ENCODE measurements at places on chromosomes 7 and 10.
A peak's percentile ranks its signal among the peaks of the same experiment; 100 is the strongest.

- no peak for DNase-seq
Measured at GRCh38 chr10:111523016-111523415, 446.2 kb downstream of the ADRA2A start.

DNA sequence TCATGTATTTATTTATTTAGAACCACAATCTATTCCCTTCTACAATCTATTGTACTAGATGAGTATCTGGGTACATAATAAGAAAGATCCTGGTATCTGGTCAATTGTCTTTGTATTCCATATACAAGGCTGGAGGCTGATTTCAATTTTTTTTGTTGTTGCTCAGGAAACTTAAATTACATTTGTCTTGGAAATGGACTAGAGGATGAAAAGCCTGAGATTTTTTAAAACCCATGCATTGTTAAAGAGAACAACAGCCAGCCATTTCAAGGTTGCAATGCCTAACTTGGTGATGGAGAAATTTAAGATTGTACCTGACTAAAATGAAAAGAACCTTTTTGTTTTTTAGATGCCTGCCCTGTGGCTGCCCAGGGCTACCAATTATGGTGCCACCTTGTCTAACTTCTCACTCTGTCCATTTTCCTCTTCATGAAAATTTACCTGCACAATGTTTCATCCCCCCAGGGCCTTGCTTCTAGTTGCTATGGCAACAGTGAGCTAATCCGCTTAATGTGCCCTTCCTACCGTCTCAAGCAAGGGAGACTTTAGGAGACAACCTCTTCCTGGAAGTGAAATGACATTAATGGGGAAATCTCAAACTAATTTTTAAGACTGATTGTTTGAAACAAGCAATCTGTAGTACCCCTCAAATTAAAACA is 203.7 kb upstream of the PHYHIPL start:
- DNase-seq, result no peak

DNA sequence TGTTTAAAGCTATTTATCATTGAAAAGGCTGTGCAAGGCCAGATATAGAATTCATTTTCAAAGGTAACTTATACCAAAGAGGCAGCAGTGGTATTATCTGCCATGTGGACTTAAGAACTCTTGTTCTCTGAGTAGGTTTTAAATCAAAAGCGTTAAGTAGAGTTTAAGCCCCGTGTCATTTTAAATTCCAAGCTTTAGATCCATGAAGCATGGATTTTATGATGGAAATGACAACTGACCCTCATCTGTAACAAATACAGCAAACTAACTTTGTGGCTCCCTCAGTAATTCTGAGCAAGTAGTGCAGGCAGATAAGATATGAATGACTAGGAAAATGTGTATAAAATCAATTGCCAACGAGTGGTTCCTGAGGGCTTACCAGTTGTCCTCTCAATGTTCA is 247.0 kb downstream of the WDR11 start:
- DNase-seq, result no peak

GRCh38 chr10:94358480-94358879 is 4.3 kb downstream of the NOC3L start:
- no peak for DNase-seq

DNA sequence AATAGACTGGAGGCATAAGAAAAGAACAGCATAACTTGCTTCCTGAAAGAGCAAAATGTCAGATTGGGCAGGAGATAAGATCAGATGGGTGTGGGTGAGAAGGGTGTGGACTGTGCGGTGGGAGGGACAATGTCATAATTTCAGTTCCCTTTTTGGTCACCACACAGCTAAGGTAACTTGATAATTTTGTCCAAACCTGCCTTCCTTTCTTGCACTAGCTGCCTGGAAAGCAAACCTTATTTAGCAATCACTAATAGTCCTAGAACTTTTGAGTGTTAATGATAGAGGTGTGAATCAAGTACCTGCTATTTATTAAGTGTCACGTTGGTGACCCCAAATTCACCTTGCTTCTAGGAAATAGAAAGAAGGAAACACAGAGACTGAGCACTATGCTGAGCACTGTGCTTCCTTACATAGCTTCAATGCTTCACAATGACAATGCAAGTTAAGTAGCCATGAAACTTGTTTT is 72.4 kb upstream of the SP4 start:
- peak; percentile 19 for DNase-seq

- DNase-seq, result no peak
Measured at GRCh38 chr10:5198386-5198785, 1.7 kb downstream of the AKR1C4 start.
